T-helper 9 cell (primary cell): ENCODE measurements at places on chromosomes 1 and 21.

DNA sequence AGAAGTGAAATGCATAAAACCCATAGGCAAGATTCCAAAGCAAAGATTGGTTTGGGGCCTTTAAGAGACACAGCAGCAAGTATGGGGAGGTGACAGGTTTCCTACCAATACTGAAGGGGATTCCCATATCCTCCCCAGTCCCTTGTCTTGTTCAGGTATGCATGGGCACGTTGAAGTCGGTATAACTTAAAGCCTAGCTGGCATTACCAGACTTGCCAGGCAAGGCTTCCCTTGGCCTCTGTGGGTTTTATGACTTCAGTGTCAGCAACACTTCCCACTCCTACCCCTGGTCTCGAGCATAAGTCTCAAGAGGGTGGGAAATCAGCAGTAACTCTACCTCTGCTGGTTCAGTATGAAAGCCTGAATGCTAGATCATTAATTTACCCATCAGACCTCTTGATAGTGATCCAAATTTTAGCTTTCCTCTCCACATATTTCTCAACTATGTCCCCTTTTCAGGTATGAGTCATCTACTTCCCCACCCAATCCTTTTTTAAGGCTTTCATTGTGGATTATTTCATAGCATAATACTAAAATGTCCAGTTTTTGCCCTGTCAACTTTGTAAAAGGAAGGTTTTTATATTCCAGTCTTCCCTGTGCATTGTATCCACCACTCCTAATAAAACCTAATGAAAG lies 6.8 kb downstream of the CYP4X1 start:
- DNase-seq = no peak

- no peak for DNase-seq
These were observed 163.0 kb downstream of the GRIK3 start for GRCh38 chr1:36871146-36871971.

DNA sequence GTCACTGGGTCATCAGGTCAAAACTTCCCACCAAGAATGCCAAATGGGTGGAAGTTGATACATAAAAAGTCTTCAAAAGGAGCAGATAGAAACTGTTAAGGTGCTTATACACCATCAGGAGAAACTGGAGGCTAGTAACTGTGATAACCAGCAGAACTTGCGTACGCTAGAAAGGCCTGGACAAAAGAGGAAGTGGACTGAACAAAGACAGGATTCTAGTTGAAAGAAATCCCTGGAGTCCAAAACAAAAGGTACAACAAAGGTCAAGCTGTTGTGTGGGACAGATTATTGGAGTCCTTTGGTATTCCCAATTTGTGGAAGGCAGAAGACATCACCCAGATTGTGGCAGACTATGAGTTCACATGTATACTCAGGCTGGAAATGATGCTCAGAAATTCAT lies 215.8 kb upstream of the PBX1 start:
- no peak for DNase-seq

DNA sequence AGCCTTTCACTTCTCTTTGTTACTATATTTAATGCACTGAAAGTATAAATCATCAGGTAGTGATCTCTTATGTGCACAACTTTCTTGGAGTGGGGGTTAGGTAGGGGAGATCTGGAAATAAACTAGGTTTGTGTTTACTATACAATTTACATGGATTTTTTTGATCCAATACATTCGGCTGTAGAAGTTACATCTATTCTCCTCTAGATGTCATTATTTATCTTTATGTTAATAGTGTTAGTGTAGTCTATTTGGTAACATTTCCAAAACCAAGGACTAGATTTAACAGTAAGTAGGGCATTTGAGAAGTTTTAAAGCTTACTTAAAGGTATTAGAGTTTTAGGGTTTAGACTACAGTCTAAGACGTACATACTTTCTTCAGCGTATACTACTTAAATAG lies 5.4 kb downstream of the VPS45 start:
- DNase-seq = no peak

DNA sequence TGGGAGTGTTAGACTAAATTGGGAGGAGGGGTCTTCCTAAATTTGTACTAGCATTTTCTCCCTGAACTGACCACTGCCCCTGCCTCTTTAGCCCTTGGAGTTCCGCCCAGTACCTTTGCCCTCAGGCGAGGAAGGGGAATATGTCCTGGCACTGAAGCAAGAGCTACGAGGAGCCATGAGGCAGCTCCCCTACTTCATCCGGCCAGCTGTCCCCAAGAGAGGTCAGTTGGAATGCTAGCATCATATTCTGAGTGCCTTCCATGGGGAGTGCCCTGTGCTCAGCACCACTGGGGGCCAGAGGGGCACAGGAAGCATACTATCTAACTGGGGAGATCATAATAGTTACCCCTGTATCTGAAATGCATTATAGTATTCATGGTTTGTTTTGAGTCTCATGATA lies 10.7 kb downstream of the POLR3GL start:
- DNase-seq = no peak

- DNase-seq = no peak
These were observed 573.2 kb upstream of the RGS18 start for GRCh38 chr1:191585095-191585494.

DNA sequence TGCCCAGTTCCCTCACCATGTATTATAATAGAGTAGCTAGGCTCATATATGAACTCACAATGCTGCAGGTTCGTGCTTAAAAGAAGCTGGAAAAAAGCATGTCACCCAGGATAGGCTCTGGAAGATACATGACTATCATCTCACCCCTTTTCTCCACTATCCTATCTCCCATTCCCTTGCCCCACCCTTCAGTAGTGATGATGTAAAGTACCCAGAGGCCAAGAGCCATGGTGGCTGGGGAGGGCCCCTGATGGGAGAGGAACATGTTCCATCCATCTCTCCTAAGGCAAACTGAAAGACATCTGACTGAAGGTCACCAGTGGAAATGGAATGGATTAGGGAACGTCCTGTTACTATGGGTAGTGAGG lies 20.3 kb upstream of the RBBP5 start:
- no peak for DNase-seq

- DNase-seq = no peak
These were observed 394.0 kb downstream of the NPHP4 start for GRCh38 chr1:5597991-5598823.
